ENCODE measurements at places on chromosomes 3 and 15. TPM values are rescaled to one million over a fixed set of nuclear protein-coding genes. Genes with fewer than 3 reads are reported as not detected.

- no peak for DNase-seq
- peaks cover 2% of the 10 kb centered on the region for H3K4me1 ChIP-seq
- peaks cover 48% of the 10 kb centered on the region for H3K27me3 ChIP-seq
- H3K36me3 ChIP-seq = peaks cover 2% of the 10 kb centered on the region
- H3K27ac ChIP-seq = no peak overlapping the region
- H3K4me3 ChIP-seq = no peak overlapping the region
Observed at GRCh38 chr15:69729167-69729748, 276.6 kb downstream of the RPLP1 start.

DNA sequence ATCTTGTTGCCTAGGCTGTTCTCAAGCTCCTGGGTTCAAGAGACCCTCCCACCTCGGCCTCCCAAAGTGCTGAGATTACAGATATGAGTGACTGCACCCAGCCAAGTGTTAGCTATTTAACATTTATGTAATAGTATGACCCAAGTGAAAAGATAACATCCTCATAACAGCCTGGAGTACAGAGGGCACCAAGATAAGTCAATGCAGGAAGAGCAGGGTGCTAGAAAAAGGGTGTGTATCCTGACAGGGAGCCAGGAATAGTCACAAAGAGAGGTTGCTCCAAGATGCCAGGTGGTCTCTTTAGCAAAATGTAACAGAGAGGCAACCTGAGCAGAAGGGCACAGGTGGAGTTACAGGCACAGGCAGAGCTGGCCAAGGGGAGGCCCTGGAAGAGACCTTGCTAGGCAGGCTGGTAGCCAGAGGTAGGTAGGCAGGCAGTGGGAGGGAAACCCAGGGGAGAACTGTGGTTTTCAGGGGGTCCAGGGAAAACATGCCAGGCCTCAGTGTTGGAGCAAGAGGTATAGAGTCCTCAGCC is 277.4 kb downstream of the ERC2 start:
- H3K36me3 ChIP-seq = peaks cover 2% of the 10 kb centered on the region
- no peak overlapping the region for H3K27ac ChIP-seq
- no peak overlapping the region for H3K4me3 ChIP-seq
- no peak for DNase-seq

GRCh38 chr3:124063197-124063909 is 71.4 kb upstream of the ROPN1 start:
- H3K4me1 ChIP-seq = peaks cover 8% of the 10 kb centered on the region
- no peaks in the 10 kb centered on the region for H3K36me3 ChIP-seq
- DNase-seq = no peak

GRCh38 chr15:47331829-47332393 is 385.4 kb upstream of the SEMA6D start:
- H3K27ac ChIP-seq = no peak overlapping the region
- no peaks in the 10 kb centered on the region for H3K4me1 ChIP-seq
- H3K27me3 ChIP-seq = peaks cover 6% of the 10 kb centered on the region

GRCh38 chr3:35385271-35385670 is 254.1 kb upstream of the ARPP21 start:
- H3K4me1 ChIP-seq = peaks cover 7% of the 10 kb centered on the region
- no peak overlapping the region for H3K27ac ChIP-seq
- no peak for DNase-seq
- no peak overlapping the region for H3K4me3 ChIP-seq

- peak overlapping the region; percentile 67 for H3K27ac ChIP-seq
- H3K4me3 ChIP-seq = no peak overlapping the region
- peaks cover 6% of the 10 kb centered on the region for H3K27me3 ChIP-seq
- H3K4me1 ChIP-seq = peaks cover 31% of the 10 kb centered on the region
- H3K36me3 ChIP-seq = no peaks in the 10 kb centered on the region
Observed at GRCh38 chr3:44066806-44067205, 174.9 kb upstream of the TOPAZ1 start.

DNA sequence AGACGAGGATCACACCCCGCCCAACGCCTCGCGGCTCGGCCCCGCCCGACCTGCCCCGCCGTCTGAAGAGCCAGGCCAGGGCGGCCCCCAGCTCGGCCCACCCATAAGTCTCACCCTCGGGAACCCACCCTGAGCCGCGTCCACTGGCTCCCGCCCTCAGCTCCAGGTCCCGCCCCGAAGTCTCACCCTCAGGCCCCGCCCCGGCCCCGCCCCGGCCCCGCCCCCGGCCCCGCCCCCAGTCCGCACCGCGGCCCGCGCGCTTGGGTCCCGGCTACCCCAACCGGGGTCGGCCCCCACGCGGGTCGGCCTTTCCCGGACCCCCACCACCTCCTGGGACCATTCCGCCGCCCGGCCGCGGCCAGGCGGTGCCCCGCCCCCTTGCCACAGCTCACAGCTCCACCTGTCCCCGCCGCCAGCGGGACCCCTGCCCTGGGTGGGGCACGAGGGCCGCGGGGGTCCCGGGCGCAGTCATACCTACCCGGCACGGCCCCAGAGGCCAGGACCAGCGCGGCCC is 489 bp downstream of the CSPG5 start:
- H3K36me3 ChIP-seq = no peaks in the 10 kb centered on the region
- no peak overlapping the region for H3K27ac ChIP-seq
- no peak for DNase-seq
- peak overlapping the region; percentile 55 for H3K4me3 ChIP-seq

NAA50 gene
- 71.8 TPM for total RNA-seq

- H3K27ac ChIP-seq = no peak overlapping the region
- no peak overlapping the region for H3K4me3 ChIP-seq
- no peaks in the 10 kb centered on the region for H3K4me1 ChIP-seq
- peaks cover 3% of the 10 kb centered on the region for H3K36me3 ChIP-seq
- H3K27me3 ChIP-seq = peaks cover 63% of the 10 kb centered on the region
Observed at GRCh38 chr3:184474897-184475296, 86.7 kb upstream of the EPHB3 start.

DNA sequence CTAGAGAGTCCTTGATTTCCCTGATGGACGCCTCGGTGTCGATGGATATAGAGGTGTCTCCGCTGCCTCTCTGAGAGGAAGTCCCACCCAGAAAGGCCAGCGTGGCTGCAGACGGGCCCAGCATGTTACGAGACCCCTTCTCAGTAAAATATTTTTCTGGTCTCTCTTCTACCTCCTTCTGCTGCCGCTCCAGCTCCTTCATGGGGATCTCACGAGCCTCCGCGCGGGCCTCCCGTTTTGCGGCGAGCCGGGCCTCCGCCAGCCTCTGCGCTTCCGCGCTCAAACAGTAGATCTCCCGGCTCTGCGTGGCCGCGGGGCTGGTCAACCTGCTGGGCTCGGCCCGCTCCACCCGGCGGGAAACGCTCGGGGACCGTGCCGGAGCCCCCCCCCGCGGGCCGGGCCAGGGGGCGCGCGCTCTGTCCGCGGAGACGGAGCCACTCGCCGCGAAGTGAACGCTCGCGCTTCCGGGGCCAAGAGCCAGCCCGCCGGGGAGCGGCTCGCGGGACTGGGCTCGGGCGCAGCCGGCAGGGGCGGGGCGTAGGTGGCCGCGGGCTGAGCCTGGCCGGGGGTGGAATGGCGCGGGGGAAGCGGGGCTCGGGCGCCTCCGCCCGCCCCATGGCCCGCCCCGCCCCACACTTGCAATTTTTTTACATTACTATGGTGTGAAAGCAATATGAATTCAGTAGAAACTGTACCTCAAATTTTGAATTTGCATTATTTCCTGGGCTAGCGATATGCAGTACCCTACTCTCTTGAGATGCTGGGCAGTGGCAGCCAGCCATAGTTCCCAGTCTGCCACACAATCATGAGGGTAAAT is 10.2 kb upstream of the KCNMB3 start:
- no peaks in the 10 kb centered on the region for H3K27me3 ChIP-seq
- H3K4me1 ChIP-seq = peaks cover 40% of the 10 kb centered on the region
- peak overlapping the region; percentile 74 for H3K27ac ChIP-seq
- DNase-seq = no peak
- peaks cover 14% of the 10 kb centered on the region for H3K36me3 ChIP-seq

CPN2 gene
- not detected for total RNA-seq

- H3K36me3 ChIP-seq = no peaks in the 10 kb centered on the region
Observed at GRCh38 chr3:38823722-38824121, 7.7 kb upstream of the SCN10A start.

PLA2G4B gene
- 2.9 TPM for total RNA-seq

- H3K27me3 ChIP-seq = no peaks in the 10 kb centered on the region
- H3K27ac ChIP-seq = no peak overlapping the region
- no peak for DNase-seq
Observed at GRCh38 chr15:64090527-64090926, 3.1 kb downstream of the CIAO2A start.

DNA sequence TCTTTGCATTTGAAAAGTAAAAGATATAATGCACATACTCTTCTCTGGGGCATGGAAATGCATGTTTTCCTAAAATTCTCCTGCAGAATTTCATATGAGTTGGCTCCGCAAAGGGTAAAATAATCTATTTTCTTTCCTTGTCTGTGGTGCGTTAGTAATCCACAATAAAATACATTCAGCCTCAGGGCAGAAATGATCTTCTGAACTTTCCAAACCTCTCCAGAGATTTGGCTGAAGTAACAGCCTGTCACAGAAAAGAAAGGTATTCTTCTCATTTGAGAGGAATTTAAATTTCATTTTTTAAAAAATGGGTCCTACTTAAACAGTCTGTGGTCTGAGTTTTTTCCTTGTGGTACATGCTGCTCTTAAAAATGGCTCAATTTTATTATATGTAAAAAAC is 182.7 kb upstream of the DCBLD2 start:
- H3K4me3 ChIP-seq = no peak overlapping the region
- H3K27me3 ChIP-seq = peaks cover 20% of the 10 kb centered on the region
- no peak overlapping the region for H3K27ac ChIP-seq
- DNase-seq = no peak

MESP2 gene
- 0.36 TPM for total RNA-seq

- peaks cover 10% of the 10 kb centered on the region for H3K4me1 ChIP-seq
- no peaks in the 10 kb centered on the region for H3K27me3 ChIP-seq
- H3K36me3 ChIP-seq = peaks cover 11% of the 10 kb centered on the region
Observed at GRCh38 chr3:37155782-37156181, 18.6 kb downstream of the LRRFIP2 start.

ANAPC13 gene
- 66.8 TPM for total RNA-seq

GRCh38 chr15:85527895-85528294 is 147.5 kb downstream of the AKAP13 start:
- DNase-seq = no peak
- H3K4me3 ChIP-seq = no peak overlapping the region
- peaks cover 4% of the 10 kb centered on the region for H3K36me3 ChIP-seq
- H3K27me3 ChIP-seq = no peaks in the 10 kb centered on the region
- H3K27ac ChIP-seq = peak overlapping the region; percentile 72

GRCh38 chr15:43007551-43007950 is 87.0 kb upstream of the TTBK2 start:
- H3K4me3 ChIP-seq = no peak overlapping the region
- H3K27ac ChIP-seq = no peak overlapping the region
- peaks cover 10% of the 10 kb centered on the region for H3K36me3 ChIP-seq
- no peak for DNase-seq
- H3K4me1 ChIP-seq = no peaks in the 10 kb centered on the region
- H3K27me3 ChIP-seq = no peaks in the 10 kb centered on the region

GRCh38 chr3:124057420-124057819 is 65.5 kb upstream of the ROPN1 start:
- H3K4me3 ChIP-seq = no peak overlapping the region
- no peaks in the 10 kb centered on the region for H3K27me3 ChIP-seq
- H3K27ac ChIP-seq = no peak overlapping the region
- peaks cover 2% of the 10 kb centered on the region for H3K36me3 ChIP-seq
- no peak for DNase-seq

DNA sequence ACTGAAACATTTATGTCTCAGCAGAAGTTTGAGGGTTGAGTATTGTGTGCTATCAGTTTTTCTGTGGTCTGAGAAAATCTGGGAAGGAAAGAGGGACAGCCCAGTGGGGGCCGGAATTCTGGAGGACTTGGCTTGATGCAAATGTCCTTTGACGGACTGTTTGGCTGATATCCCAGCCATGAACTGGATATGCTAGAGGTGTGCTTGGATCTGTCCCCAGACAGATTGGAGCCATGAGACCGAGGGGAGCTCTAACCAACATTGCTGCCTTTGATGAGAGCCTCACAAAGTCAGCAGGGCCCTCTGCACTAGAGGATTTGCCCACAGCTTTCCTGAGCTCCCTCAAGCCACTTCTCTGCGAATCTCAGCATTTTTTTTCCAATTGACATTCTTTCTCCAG is 405.6 kb downstream of the NTRK3 start:
- no peaks in the 10 kb centered on the region for H3K36me3 ChIP-seq
- no peak for DNase-seq
- no peak overlapping the region for H3K4me3 ChIP-seq

GRCh38 chr3:155079746-155080487 is at the start of gene MME:
Gene MME, plus strand, starts transcription at chr3:155080319. Its CDS starts 3,849 bp downstream, at chr3:155084168.
- no peaks in the 10 kb centered on the region for H3K36me3 ChIP-seq
- peaks cover 19% of the 10 kb centered on the region for H3K4me1 ChIP-seq
- DNase-seq = no peak
- H3K27ac ChIP-seq = peak within 1 kb of the TSS; percentile 29
- peaks cover 33% of the 10 kb centered on the region for H3K27me3 ChIP-seq

GRCh38 chr3:20068512-20069177 is 28.4 kb downstream of the KAT2B start:
- no peaks in the 10 kb centered on the region for H3K36me3 ChIP-seq
- DNase-seq = no peak
- no peak overlapping the region for H3K27ac ChIP-seq

KBTBD13 gene
- not detected for total RNA-seq

DNA sequence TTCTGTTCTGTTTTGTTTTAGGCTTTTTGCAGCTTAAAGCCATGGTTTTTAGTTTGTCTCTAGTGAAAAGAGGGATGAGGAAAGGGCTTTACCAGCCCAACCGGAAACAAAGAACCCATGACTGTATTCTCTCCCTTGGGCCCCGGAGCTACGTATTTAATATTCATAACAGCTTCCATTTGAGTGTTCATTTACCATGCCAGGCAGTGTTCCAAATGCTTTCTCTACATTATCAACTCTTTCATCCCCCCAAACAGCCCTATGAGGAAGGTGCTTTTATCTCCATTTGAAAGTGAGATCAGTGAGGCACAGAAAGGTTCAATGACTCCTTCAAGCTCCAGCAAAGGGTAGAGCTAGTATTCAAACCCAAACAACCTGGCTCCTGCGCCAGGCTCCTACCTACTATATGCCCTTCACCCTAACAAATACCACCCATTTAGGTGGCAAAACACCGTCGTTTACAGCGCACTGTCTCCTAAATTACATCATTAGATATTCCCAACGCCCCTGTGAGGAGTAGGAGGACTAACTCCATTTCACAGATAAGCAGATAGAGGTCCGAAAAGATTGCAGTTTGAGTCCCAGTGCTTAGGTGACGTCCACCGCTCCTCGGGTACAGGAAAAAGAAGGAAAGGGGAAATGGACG is 27.9 kb downstream of the GTPBP8 start:
- no peaks in the 10 kb centered on the region for H3K27me3 ChIP-seq
- peaks cover 10% of the 10 kb centered on the region for H3K36me3 ChIP-seq
- H3K4me3 ChIP-seq = peak overlapping the region; percentile 89
- no peak for DNase-seq

DNA sequence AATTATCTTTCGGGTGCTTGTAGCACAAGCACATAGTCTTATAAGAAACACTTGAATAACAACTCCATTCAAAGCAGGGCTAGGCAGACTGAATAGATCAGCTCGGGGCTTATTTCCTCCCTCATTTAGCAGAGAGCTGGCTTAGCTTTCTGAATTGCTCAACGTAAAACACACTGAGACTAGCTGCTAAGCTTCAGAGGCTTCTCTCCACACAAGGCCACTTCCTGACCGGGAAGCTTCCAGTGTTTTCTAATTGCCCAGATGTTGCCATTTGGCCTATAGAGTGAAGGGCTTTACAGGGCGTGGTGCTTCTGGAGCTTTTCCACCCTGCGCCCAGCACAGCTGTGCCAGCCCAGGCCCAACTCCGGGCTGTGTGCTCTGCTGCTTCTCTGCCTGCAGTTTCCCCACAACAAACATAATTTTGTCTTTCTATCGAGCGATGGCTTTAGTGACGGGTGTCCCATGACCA is 16.6 kb downstream of the FAM240A start:
- DNase-seq = no peak
- peaks cover 13% of the 10 kb centered on the region for H3K4me1 ChIP-seq
- no peak overlapping the region for H3K27ac ChIP-seq
- H3K27me3 ChIP-seq = no peaks in the 10 kb centered on the region
- no peaks in the 10 kb centered on the region for H3K36me3 ChIP-seq

Data from chondrocyte (in vitro differentiated cells).